ENCODE measurements at places on chromosomes 7 and 10.
A peak's percentile ranks its signal among the peaks of the same experiment; 100 is the strongest.

DNA sequence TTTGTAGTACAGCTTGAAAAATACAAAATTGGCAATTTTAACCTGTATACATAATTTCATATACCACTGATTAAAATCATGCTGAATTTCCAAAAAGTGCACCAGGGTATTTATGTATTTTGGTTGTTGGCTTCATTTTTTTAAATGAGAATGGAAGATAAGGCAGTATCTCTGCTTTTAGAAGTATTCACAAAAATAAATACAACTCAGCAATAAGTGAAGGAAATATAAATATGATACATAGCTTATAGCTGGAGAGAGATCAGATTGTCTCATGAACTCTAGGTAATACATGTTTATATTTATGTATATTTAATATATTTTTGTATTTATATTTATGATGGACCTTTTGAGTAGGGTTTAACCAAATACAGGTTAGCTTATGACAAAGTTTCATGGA, 81.0 kb downstream of the KMT2E start:
- DNase-seq = no peak

DNA sequence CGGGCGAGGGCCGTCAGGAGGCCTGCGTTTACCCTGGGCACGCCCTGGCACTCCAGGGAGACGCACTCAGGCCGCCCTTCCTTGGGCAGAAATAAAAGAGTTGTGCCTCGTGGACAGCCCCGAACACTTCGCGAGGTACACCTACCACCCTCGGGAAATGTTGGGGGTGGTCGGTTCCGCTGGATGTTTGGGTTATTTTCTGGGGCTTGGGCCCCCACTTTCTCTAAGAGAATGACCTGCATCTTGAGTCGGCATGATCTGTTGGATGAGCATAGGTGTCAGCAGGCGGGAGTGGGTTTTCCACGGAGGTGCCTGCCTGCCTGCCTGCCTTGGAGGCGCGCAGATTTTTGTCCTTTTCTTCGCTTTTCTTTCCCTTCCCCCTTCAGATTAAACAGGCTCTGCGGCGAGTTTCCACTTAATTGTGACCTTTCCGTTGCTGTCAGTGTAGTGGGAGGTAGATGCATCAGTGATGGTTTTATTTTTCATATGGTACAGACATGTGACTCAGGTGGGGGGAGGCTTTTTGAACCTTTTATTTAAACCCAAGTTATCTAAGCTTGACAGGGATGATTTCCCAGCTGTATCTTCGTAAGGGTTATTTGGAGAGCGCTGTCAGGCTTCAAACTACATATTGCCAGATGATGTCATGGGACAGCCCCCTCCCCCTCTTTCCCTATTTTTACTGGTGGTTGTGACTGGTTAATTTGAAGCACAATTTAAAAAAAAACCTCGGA, 661 bp downstream of the HECTD2 start:
- DNase-seq = no peak

GRCh38 chr7:131829947-131830558, 273.6 kb upstream of the PODXL start:
- DNase-seq = no peak

DNA sequence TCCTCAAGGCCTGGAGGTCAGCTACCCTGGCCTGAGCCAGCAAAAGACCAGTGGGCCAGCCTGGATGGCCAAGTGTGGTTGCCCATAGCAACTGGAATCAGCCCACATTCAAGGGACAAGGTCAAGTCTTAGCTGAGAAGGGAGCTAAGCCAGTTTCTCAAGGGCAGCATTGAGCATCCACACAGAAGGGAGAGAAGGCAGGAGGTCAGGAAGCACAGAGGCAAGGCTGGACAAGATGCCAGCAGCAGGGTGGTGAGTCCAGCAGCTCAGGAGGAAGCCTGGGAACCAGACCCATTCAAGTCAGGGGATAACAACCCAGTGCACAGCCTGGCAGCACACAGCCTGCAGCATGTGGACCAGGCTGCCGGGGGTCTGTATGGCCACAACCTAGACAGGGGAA, 54.0 kb upstream of the ZMIZ1 start:
- no peak for DNase-seq

DNA sequence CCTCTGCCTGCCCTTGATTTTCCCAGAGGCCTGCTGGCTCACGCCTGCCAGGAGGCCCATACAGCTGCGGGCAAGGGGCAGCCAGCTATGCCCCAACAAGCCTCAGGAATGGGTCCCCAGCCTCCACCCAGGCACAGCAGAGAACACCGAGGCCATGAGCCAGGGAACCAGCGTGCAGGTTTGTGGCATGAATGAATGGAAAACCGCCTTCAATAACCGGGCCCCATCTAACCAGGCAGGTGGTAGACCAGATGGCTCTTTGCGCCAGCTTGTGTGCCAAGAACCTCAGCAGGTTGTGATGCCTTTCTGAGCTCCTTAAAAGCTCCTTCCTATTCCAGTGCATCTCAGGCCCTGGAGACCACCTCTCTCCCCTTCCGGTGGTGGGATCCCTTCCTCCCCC, 50.2 kb downstream of the ELFN1 start:
- DNase-seq = no peak

GRCh38 chr7:159119026-159119741, 25.5 kb downstream of the VIPR2 start:
- no peak for DNase-seq

GRCh38 chr10:69056536-69057260, 31.2 kb upstream of the SRGN start:
- DNase-seq = no peak

DNA sequence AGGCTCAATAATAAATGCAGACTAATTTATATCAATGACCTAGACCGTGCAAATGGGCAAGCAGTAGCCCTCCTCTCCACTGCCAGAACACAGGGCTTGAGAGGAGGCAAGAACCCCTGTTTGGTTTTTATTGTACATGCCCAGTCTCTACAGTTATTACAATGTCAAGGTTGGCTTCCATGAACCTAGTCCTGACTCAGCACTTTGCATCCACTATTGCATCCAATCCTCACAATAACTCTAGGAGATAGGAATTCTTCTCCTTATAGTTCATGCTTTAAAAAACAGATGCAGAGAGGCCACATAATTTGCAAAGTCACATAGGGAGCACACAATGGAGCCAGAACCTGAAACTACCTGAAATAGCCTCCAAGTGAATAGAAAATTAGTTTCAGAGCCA, 7.0 kb upstream of the COL13A1 start:
- no peak for DNase-seq

GRCh38 chr7:36299823-36300341, 89.8 kb upstream of the ANLN start:
- no peak for DNase-seq

- DNase-seq = no peak
Observed at GRCh38 chr7:91720260-91720937, 160.1 kb downstream of the MTERF1 start.

GRCh38 chr10:11949152-11949551, 93.5 kb downstream of the UPF2 start:
- DNase-seq = no peak

- DNase-seq = peak; percentile 36
Observed at GRCh38 chr7:149854611-149855360, 16.6 kb downstream of the ZNF862 start.

- no peak for DNase-seq
Observed at GRCh38 chr10:72689660-72690059, 2.3 kb upstream of the MCU start.

- no peak for DNase-seq
Observed at GRCh38 chr10:133442967-133443924, 10.5 kb upstream of the SCART1 start.

DNA sequence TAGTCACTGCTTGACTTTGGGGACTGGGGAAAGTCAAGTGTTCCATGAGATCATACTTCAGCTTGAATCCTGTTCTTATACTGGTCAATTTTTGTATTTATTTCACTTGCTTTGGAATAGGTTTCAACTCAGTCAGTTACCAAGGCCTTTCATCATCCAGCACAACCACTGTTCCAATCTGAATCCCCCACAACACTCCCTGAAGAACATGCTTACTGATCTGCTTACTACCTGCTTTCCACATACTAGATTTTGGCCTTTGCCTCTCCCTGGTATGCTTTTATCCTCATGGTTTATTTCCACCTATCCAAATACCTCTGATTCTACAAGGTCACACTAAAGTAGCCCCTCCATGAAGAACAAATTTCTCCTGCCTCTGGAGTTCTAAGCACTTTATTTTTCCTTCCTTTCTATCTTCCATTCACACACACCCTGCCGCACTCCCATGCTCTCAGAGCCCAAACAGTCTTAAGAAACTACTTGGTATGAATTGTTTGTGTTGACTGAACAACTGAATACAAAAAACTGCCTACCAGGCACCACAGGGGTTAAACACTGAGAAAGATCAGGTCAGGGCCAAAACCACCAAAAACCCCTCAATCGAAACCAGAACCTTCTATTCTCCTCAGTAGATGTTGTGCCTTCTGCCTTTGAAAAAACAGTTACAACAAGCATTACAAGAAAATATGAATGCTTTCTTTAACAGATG, 178.1 kb downstream of the AVL9 start:
- no peak for DNase-seq

GRCh38 chr10:22570234-22570633, 144.1 kb downstream of the PIP4K2A start:
- DNase-seq = no peak

DNA sequence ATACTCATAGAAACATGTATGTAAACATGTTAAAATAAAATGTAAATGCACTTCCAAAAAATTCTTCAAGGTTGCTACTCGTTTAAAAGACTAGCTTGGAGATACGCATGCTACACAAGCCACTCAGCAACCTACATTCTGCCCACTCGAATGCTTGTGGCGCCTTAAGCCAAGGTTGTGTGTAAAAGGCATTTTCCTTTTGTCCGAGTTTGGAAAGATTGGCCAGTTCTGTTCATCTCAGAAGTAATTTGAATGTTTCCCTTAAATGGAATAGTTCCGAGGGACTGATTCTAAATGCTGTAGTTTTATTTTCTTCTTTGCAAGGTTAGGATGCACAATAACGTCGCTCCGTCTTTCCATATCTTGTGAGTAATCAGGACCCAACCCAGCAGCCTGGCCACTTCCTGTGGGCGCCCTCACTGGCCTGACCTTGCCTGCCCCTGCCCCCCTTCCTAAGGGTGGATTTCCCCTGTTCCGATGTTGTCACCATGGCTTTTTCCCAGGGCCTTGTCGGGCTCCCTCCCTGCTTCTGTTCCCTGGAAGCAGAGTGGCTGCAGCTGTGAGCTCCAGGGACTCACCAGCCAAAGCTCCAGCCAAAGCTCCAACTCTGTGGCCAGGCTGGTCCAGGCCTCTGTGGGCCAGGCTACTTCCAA, 70.6 kb downstream of the PTPRE start:
- DNase-seq = no peak

GRCh38 chr7:101172005-101172853, 6.9 kb upstream of the VGF start:
- no peak for DNase-seq

GRCh38 chr10:35541720-35542119, 63.4 kb upstream of the GJD4 start:
- no peak for DNase-seq

- DNase-seq = no peak
Observed at GRCh38 chr7:3245077-3245476, 56.0 kb upstream of the SDK1 start.

DNA sequence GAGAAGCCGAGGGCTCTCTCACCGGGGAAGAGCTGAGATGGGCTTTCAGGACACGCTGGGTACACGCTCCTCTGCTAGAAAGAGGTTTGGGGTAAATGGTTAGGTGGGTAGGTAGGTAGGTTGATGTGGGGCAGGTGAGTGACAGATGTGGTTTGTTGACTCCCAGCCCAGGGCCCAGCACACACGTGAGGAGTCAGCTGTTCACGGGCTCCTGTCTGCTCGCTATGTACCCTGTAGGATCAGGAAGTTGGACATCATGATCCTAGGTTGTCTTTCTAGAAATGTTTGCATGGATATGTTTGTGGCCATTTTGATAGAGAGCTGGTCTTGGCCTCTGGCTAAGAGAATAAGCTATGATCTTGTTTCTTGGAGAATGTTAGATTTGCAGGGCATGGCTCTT, 109.0 kb downstream of the TACC2 start:
- no peak for DNase-seq

DNA sequence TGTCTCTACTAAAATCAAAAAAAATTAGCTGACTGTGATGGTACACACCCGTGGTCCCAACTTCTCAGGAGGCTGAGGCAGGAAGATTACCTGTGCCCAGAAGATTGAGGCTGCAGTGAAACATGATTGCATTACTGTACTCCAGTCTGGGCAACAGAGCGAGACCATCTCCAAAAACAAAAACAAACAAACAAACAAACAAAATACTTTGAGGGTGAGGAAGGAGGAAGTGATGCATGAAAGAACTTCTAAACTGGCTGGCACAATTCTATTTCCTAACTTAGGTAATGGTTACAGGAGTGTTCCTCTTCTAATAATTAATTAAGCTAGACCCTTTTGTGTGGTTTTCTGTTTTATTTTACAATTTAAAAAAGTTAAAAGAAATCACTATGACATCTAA, 15.5 kb downstream of the WAPL start:
- no peak for DNase-seq

GRCh38 chr7:55081068-55081467, 62.3 kb downstream of the EGFR start:
- DNase-seq = no peak

DNA sequence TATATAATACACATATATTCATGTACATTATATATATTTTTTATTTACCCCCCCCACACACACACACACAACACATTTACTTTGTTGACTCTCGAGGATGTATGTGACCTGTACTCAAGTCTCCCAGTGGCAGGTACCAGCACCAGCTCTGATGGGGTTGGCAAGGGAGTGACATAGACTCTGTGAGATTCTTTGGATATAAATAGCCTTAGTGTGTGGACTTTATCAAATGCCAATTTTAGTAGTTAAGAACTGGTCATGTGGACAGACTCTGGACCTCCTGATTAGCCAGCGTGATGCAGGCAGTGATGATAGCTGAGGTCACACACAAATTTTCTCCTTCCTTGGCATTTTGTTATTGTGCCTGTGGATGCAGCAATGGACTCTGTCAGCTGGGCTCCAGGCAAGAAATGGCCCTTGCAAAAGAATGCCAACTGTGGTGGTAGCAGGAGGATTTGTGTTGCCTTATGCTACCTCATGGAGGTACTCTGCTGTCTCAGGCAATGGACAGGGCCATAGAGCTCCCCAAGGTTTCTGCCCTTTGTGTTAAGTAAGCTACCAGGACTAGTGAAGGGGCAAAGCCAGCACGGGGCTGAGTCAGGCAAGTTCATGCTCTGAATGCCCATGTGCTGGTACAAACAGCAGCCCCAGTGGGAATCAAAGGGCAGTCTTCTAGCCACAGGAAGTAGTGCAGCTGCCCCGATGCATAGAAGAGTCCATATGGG, 224.6 kb upstream of the ZWINT start:
- no peak for DNase-seq

GRCh38 chr7:1092806-1093501, 5.0 kb downstream of the GPER1 start:
- DNase-seq = no peak

GRCh38 chr10:119595134-119595675, 1.6 kb downstream of the TIAL1 start:
- no peak for DNase-seq

GRCh38 chr10:27779462-27780015, 33.9 kb upstream of the MKX start:
- DNase-seq = no peak

DNA sequence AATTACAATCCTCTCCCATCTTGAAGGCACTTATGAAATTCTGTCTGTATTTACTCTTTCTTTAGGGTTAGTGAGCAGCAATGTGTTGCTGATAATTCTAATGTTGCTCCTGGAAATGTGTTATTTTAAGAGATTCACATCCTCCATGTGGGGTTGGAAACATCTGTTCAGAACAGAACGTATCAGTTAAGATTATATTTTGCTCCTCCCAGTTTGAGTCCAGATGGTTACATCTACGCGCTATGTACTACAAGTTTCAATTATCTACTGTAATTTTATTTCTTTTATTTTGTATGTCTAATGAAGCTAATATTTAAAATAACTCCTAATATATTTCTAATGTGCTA, 250.6 kb upstream of the KLF6 start:
- no peak for DNase-seq

All from stimulated activated naive CD4-positive, alpha-beta T cell (primary cell).